ENCODE measurements at places on chromosomes 5 and 9.
A peak's percentile ranks its signal among the peaks of the same experiment; 100 is the strongest.

DNA sequence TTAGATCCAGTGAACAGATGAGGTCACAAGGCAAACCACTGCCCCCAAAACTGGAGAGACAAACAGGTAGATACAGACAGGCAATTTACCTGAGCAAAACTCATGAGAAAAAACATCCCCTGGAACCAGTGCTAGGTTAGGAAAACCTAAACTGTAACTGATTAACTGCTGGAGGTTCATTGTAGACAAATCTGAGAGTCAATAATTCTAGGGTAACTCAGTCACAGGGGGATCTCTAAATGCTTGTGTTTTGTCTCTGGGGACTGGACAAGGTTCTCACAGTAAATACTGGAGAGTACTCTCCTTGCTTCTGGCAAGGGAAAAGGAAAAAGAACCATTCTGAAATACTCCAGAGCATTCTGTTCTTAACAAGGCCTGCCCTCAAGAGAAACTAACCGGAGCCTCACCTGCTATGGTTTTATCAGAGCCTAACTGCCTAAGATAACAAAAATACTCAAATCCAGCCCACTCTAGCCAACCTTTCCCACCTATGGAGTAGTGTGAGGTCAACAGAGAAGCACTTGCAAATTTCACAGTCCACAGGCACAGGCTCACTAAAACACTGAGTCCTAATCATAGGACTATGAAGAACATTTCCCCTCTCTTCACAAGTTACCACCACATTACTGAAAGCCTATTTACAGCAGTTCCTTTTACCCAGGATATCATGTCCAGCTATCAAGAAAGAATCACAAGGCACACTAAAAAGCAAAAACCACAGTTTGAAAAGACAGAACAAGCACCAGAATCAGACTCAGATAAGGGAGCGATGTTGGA is 139.9 kb upstream of the ACOT12 start:
- no peak for DNase-seq

GRCh38 chr9:15606643-15607472 is 54.0 kb downstream of the CCDC171 start:
- peak; percentile 61 for DNase-seq

- no peak for DNase-seq
Observed at GRCh38 chr9:80664327-80665210, 1024.8 kb downstream of the TLE1 start.

GRCh38 chr5:56812110-56812509 is 3.2 kb upstream of the MAP3K1 start:
- no peak for DNase-seq

DNA sequence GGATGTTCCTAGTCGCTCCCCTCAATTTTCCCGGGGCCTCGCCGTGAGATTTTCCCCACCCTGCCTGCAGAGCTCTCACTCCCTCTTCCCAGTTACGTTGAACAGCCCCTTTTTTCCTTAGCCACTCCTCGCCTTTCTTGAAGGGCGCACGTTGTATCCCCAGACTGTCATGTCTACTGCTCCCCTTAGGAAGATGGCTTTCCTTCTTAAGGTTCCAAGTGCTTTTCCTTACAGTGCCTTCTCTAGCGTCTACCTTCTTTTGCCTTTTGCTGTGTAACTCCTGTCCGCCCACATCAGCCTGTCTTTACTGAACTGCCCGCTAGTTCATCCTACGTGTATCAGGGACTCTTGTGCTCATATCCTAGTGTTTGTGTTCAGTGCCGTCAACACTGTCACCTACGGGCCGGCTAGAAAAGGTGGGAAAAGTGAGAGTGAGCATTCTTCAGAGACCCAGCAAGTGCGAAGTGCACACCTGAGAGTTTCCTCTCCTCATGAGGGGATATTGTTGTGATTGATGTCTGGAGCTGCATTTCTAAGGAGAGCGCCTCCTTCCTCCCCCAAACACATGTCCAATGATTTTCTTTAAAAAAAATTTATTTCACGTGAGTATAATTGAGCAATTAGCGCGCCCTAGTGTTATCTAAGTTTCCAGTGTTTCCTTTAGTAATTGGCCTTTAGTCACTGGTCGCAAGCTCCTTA is 764 bp downstream of the CAMLG start:
- peak; percentile 64 for DNase-seq

DNA sequence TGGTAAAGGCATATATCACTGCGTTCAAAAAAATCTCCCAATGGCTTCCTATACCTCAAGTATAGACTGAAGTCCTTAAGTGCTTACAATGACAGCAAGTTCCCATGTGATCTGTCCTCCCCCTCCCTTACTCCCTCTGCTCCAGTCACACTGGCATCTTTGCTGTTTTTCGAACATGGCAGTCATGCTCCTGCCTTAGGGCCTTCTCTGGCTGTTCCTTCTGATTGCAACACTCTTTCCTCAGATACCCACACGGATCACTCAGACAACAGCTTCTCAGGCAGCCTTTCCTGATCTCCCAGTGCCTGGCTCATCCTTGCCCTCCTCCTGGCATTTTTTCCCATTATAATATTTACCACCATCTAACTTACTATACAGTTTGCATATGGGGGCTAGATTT is 232.8 kb downstream of the ARHGEF28 start:
- no peak for DNase-seq

GRCh38 chr5:39238366-39239105 is 19.2 kb upstream of the FYB1 start:
- DNase-seq, result no peak

DNA sequence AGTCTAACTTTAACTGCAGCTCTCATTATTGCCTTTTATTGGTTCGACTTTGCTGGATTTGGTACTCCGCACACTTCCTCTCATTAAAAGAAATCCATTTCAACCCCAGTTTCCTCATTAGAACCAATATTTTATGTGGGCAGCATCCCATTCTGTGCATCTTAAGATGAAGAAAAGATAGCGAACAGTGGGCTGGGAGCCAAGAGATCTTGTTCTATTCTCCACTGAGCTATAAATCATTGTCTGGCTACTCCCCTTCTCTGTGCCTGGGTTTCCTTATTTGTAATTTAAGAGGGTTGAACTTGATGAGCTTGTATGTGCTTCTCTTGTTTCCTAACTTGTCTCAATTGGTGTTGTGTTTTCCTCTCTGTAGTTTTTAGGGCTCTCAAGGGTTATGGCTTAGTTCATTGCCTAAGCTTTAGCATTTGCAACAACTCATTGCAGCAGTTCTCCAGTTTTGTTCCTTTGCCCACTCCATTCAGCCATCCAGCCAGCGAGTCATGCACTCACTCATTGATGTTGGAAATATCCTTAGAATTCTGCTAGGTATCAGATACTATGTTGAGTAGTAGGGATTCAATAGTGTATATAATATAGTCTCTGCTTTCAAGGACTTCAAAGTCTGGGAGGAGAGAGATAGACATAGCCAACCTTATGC is 273.3 kb upstream of the TNC start:
- DNase-seq, result no peak

DNA sequence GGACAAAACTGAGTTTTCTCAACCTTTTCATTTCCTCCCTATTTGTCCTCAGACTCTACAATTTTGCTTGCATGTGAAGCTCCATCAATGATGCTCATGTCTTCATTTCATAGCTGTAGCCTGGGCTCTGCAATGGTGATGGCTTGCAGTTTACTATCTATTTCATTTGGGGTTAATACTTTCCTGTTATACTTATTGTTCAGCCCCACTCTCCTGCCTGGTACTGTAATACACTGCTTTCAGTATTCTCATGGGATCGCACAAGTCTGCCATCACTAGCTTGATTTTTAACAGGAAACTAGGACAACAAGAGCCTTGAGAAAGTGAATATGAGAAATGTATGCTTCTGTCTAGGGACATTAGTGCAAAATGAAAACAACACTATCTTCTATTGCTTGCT is 84.2 kb upstream of the SEMA6A start:
- no peak for DNase-seq

- no peak for DNase-seq
Observed at GRCh38 chr9:72313507-72313906, 51.5 kb downstream of the ZFAND5 start.

- no peak for DNase-seq
Observed at GRCh38 chr9:108688676-108689075, 167.1 kb downstream of the ACTL7B start.

DNA sequence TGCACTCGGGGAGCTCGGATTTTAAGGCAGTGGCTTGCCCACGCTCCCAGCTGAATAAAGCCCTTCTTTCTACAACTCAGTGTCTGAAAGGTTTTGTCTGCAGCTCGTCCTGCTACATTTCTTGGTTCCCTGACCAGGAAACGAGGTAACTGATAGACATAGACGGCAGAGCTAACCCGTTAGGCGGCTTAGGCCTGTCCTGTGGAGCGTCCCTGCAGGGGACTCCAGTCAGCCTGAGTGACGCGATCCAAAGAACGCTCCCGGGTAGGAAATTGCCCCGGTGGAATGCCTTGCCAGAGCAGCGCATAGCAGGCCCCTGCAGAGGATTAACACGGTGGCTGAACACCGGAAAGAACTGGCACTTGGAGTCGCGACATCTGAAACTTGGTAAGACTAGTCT is 1.8 kb upstream of the SELENOP start:
- DNase-seq, result no peak

- DNase-seq, result no peak
Observed at GRCh38 chr9:70480405-70480980, 66.0 kb upstream of the KLF9 start.

All from B cell (primary cell).